CD4-positive, alpha-beta T cell treated with Interleukin-15 for 1 hour (primary cell): ENCODE measurements at places on chromosomes 7 and 10.

GRCh38 chr7:63521-64021 is 128.8 kb upstream of the FAM20C start:
- DNase-seq = peak; percentile 15

DNA sequence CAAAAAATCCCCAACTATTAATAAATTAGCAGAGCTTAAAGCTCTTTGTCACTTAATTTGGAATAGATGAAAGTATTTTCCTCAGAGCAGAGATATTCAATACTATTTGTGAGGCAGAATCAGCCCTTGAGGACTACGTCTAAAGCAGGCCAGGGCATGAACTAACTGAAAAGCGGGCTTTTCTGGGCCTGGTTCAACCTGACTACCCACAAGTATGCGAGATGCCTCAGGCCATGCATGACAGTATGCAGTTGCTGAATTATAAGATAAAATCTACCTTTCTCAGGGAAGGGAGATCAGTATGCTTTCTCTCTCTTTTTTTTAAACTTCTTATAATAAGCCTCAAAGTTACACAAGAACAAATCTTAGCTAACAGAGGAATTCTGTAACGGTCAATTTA is 20.1 kb downstream of the TMEM168 start:
- DNase-seq = no peak

DNA sequence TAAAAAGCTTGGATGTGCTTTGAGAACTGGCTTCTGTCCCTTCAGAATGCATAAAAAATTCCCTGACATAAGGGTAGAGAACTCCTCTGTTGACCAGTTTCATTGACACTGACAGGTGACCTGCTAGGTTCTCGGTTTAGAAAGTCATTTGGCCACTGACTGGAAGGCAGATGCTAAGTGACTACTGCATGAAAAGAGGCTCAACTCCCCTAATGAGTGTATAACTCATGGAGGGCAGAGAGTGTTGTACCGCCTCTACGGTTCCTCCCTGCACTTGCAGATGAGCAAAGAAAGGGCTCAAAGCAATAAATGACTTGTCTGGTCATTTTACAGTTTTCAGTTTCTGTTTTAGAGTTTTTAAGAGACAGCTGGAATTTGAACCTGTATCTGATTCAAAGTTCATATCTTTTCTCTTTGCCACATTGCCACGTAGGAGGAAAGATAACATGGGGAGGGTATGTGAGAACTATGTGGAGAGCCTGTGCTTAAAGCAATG is 2.9 kb upstream of the FGL2 start:
- DNase-seq = no peak

DNA sequence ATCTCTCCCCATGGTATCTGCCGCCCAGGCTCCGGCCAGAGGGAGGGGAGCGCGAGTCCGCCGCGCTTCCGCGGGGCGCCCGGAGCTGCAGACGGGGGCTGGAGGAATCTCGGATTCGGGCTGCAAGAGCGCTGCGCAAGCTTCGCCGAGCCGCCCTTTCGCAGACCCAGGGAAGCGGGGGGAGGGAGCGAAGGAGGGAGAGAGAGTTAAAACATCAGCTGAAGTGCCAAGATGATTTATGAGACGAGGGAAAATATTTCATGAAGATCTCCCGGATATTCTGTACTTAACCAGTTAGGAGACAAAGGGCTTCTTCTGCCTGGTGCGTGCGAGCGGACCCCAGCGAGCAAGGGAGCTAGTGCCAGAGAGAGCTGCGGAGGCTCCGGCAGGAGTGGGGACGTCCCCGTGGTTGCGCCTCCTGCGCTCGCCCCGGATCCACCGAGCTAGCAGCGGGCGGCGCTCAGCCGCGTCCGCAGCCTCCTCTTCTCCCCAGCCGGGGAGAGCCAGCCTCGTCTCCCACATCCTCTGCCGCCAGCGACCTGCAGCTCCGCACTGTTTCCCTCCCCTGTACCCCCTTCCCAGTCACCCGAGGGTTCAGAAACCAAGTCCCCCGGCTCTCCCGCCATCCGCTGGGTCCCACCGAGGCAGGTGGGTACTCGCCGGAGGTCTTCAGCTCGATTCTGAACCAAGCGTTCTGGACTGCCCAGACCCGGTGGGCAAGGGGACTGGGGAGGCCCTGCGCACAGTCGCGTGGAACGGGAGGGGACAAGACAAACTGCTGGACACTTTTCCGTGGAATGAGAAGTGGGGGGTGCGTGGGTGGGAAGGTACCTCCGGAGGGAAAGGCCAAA is 1.0 kb upstream of the PAX2 start:
- no peak for DNase-seq

- no peak for DNase-seq
Measured at GRCh38 chr10:97157578-97158095, 28.1 kb downstream of the SLIT1 start.

GRCh38 chr10:30074090-30074489 is 14.7 kb upstream of the JCAD start:
- no peak for DNase-seq

DNA sequence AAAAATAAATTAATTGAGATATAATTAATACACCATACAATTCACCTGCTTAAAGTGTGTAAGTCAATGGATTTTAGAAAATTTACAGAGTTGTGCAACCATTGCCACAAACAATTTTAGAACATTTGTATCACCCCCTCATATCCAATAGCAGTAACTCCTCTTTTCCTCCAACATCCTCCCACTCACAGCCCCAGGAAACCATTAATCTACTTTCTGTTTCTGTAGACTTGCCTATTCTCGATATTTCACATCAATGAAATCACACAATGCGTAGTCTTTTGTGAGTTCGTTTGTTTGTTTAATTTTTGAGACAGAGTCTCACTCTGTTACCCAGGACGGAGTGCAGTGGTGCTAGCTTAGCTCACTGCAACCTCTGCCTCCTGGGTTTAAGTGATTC is 13.7 kb upstream of the HERC4 start:
- DNase-seq = no peak

DNA sequence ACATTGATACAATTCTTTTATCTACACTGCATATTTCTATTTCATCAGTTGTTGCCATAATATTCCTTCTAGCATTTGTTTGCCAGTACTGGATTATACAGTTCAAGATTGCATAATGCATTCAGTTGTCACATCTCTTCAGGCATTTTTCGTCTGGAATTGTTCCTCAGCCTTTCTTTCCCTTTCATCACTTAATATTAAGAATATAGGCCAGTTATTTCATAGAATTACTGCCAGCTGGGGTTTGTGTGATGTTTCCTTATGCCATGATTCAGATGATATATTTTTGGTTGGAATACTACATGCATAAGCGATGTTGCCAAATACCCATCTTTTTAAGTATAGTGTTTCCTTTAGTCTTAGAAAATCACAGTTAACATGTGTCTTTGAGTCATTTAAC is 20.8 kb downstream of the KIFBP start:
- DNase-seq = no peak

DNA sequence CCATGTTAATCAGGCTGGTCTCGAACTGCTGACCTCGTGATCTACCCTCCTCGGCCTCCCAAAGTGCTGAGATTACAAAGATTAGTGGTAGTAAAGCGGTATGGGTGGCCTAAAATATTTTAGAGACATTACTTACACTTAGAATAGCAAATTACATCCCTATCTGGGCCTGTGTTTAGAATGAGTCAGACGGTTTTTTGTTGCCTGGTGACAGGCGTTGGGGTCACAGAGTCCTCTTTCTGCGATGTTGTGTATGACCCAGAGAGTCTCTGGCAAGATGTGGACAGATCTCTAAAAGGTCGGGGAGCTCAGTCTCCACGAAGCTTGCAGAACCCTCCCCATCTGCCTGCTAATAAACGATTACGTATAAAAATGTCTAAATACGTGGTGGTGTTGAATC is 39.6 kb upstream of the PRKCQ start:
- DNase-seq = no peak

DNA sequence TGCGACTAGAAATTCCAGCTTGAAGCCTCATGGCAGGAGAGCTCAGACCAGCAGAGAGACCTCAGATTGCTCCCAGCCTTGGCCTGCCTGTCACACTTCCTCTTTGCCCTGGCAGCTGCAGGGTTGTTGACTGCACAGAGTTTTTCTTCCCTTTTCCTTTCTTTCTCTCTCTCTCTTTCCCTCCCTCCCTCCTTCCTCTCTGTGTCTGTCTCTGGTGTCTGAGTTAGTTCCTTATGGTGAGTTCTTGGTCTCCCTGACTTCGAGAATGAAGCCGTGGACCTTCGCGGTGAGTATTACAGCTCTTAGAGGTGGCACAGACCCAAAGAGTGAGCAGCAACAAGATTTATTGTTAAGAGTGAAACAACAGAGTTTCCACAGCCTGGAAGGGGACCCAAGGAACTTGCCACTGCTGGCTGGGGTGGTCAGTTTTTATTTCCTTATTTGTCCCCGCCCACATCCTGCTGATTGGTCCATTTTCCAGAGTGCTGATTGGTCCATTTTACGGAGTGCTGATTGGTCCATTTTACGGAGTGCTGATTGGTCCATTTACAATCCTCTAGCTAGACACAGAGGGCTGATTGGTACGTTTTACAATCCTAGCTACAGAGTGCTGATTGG is 266.3 kb downstream of the RPS24 start:
- DNase-seq = peak; percentile 47

GRCh38 chr7:127380479-127380878 is 12.0 kb downstream of the ZNF800 start:
- no peak for DNase-seq

- DNase-seq = no peak
Measured at GRCh38 chr10:97868134-97868685, 18.6 kb downstream of the GOLGA7B start.

DNA sequence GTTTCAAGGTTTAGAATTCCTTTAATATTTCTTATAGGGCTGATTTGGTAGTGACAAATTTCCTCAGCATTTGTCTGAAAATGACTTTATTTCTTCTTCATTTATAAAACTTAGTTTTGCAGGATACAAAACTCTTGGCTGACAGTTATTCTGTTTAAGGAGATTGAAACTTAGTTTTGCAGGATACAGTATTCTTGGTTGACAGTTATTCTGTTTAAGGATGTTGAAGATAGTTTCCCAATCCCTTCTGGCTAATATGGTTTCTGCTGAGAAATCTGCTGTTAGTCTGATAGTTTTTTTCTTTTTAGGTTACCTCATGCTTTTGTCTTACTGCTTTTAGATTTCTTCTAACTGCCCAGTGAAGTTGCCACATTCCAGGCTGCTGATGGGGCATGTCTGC is 186.8 kb downstream of the ITGB1 start:
- no peak for DNase-seq

- DNase-seq = no peak
Measured at GRCh38 chr7:129792721-129793120, 160.0 kb downstream of the UBE2H start.

DNA sequence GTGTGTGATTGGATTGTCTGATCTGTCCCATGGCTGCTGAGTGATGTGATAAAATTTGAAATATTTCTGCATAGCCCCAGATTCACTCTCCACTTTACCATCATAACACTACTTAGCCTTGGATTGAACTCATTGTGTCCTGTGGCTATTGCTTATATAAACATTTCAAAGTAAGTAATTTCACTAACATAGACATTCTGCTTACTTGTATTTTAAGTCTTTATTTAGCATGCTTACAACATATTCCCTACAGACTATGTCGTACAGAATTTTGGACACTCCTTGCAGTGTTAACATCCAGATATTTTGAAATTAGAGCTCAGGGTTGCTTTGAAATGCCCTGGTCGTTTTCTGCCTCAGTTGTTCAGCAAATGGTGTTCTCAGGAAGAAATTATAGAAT is 117.6 kb downstream of the LRRC4 start:
- DNase-seq = no peak

DNA sequence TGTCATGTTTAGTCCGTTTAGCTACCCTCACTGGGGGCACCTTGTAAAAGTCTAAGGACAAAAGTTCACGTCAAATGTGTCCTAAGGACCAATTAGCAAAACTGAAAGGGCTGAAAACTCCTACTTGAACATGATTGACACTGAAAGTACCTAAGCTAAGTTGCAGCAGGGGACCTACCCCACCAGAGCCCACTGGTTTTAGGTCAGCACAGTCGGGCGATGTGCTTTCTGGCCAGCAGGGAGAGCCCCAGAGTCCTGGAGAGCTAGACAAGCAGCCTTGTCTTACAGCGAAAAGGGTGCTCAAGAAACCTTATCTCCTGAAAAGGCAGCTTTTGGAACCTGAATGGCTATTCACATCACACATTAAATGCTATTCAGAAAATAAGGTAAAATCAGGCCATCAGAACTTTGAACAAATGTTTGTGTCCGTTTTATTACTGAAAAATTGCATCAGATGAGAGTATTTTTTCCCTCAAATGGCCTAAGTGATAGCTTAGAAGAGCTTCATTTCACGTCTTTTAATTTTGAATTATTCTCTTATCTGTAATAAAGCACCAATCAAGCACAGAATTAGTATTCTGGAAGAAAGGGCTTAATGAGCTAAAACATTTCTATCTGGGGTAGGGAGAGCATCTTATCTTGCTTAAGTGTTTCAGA is 52.2 kb upstream of the MKI67 start:
- peak; percentile 47 for DNase-seq

DNA sequence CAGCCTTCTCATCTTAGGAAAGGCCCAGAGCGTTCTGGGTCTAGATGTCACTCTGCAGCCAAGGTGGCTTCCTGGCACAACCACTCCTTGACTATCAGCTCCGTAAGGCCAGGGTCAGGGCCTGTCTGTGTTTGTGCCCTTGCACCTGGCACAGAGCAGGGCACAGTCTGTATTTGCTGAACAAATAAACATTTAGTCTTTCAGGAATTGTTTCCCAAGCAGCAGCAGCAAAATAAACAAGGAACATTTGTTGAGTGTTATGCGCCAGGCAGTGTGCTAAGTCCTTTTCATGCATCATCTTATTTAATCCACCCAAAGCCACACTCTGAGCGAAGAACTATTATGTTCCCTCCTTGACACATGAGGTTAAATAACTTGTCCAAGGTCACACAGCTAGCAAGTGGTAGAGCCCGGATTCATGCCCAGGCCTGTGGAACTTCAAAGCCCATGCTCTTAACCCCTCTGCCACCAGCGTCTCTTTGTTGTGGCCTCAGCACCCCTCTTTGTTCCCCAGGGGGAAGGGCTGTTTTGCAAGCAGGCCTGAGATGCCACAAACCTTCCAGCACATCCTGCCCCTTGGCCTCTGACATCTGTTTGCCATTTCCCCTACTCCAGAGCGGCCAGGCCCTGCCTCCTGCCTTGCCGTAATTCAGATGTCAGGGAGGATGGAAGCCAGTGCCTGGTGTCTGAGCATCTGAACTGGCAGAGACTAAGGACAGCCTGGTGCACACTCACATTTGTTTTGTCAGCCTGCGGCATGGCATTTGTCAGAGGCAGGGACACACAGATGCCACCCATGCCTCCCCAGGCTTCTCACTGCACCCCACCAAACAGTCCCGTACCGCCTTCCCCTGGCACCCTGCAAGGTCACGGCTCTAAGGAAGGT is 325.8 kb upstream of the ZMIZ1 start:
- DNase-seq = no peak

- no peak for DNase-seq
Measured at GRCh38 chr7:45921381-45921698, 268 bp upstream of the IGFBP3 start.

GRCh38 chr7:148230296-148230695 is 360.3 kb upstream of the C7orf33 start:
- no peak for DNase-seq
